Naive B cell (primary cell): ENCODE measurements at places on chromosomes 3 and 15.

DNA sequence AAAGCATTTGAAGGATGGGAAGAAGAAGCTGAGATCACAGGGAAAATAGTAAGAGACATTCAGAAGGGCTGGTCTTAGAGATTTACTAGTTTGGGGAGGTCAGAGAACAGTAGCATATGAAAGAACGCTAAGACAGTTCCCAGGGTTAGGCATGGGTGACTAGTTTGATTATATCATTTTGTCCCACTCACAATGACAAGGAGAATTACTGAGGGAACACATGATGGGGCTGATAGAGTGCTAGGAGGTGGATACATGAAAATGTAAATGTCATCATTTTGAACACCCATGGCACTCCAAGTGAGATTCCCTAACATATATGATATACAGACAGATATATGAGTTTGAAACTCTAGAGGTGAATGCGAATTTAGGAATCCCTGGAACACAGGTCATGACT lies 9.3 kb upstream of the TARS3 start:
- H3K27me3 ChIP-seq, result no peaks in the 10 kb centered on the region
- no peak for DNase-seq
- H3K4me3 ChIP-seq, result no peak overlapping the region
- H3K36me3 ChIP-seq, result no peaks in the 10 kb centered on the region
- H3K4me1 ChIP-seq, result peaks cover 4% of the 10 kb centered on the region

DNA sequence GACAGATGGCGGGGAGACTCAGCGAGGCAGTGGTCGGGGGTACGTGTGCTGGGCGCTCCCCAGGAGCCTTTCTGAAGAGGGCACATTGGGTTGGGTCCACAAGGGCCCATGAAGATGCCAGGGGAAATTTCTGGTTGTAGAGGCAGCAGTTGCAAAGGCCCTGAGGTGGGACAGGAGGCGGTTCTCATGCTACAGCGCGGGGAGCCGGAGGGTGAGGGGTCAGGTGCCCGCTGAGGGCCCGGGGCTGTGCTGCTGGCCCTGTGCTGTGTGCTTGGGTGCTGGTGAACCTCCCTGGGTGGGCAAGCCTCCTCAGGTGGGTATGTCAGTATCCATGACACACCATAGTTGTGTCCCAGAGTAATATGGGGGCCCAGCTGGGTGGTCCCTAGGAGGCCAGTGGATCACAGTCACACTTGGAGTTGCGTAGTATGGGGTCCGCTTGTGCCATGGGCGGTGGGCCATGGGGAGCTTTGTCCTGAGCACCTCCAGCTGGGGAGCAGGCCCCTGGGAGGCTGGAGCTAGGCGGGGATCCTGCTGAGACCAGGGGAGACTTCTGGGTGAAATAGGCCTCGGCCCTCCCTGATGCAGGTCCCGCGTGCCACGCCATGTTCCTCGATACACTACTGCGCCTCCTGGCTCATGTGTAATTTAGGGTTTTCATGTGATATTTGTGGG lies 44.3 kb downstream of the PLXNA1 start:
- H3K4me3 ChIP-seq, result no peak overlapping the region
- no peak for DNase-seq
- no peaks in the 10 kb centered on the region for H3K4me1 ChIP-seq
- no peak overlapping the region for H3K27ac ChIP-seq
- no peaks in the 10 kb centered on the region for H3K36me3 ChIP-seq

- H3K4me1 ChIP-seq, result peaks cover 13% of the 10 kb centered on the region
Observed at GRCh38 chr3:149506965-149507364, 32.5 kb downstream of the TM4SF4 start.

DNA sequence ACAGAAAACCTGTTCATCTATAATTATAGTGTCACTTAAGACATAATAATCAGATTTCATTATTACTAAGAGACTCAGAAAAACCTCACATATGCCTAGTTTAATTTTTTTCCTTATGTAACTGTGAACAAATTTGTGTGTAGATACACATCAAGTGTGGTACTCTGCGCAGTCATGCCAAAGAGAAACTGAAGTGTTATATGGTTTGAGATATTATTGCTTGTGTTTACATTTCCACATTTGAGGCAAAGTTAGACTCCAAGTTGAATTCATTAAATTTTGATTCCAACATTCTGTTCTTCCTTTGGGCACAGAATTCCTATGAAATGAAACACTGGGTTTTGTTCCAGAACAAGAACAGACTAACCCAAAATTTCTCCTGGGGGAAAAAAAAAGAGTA lies 2.2 kb downstream of the MBNL1 start:
- peaks cover 15% of the 10 kb centered on the region for H3K36me3 ChIP-seq
- DNase-seq, result no peak
- H3K4me3 ChIP-seq, result peak overlapping the region; percentile 96
- no peaks in the 10 kb centered on the region for H3K27me3 ChIP-seq
- H3K27ac ChIP-seq, result peak overlapping the region; percentile 11
- H3K4me1 ChIP-seq, result peaks cover 48% of the 10 kb centered on the region

GRCh38 chr3:191476066-191476772 lies 15.3 kb downstream of the PYDC2 start:
- no peak overlapping the region for H3K27ac ChIP-seq
- no peaks in the 10 kb centered on the region for H3K36me3 ChIP-seq
- no peak overlapping the region for H3K4me3 ChIP-seq
- no peaks in the 10 kb centered on the region for H3K4me1 ChIP-seq
- no peak for DNase-seq

DNA sequence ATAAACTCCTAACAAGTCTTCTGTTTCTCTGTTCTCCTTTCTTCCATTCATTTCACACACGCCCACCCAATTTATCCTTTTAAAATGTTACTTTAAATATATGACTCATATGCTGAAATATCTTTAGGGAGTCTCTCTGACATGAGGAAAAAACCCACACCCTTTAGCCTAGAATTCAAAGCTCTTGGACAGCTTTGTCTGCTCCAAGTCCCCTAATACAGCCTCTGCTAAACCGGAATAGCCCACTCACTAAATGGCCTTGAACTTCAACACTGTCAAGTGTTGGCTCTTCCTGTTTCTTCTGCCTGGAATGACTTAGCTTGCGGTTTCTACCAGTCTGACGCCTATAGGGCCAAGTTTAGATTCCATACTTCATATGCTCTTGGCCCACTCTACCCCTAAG lies 3.3 kb upstream of the CD96 start:
- no peak overlapping the region for H3K4me3 ChIP-seq
- peaks cover 35% of the 10 kb centered on the region for H3K4me1 ChIP-seq
- no peak for DNase-seq

DNA sequence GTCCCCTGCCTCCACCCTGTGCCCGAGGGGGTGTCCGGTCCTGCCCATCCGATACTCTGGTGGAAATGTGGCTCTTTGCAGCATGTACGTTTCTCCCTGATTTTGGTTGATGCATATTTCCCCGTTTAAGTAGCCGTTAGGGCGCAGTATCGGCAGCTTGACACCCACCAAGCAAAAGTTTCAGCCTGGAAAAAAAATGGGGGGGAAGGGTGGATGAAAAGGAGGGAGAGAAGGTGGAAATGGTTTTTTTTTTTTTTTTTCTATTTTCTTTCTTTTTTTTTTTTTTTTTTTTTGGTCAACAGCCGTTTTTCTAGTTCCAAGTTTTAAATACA lies 1.3 kb downstream of the RAP2B start:
- H3K27me3 ChIP-seq, result no peaks in the 10 kb centered on the region
- H3K4me3 ChIP-seq, result peak overlapping the region; percentile 100
- peaks cover 52% of the 10 kb centered on the region for H3K4me1 ChIP-seq
- H3K36me3 ChIP-seq, result no peaks in the 10 kb centered on the region
- peak overlapping the region; percentile 54 for H3K27ac ChIP-seq

GRCh38 chr3:137746808-137747207 lies 17.3 kb upstream of the SOX14 start:
- no peak overlapping the region for H3K4me3 ChIP-seq
- DNase-seq, result no peak
- H3K27ac ChIP-seq, result no peak overlapping the region
- H3K36me3 ChIP-seq, result no peaks in the 10 kb centered on the region
- peaks cover 26% of the 10 kb centered on the region for H3K27me3 ChIP-seq

- DNase-seq, result no peak
- no peak overlapping the region for H3K4me3 ChIP-seq
- no peak overlapping the region for H3K27ac ChIP-seq
- no peaks in the 10 kb centered on the region for H3K27me3 ChIP-seq
- no peaks in the 10 kb centered on the region for H3K4me1 ChIP-seq
Observed at GRCh38 chr3:58661836-58662420, 4.6 kb downstream of the FAM3D start.

GRCh38 chr3:116002235-116002634 lies 378.9 kb downstream of the GAP43 start:
- H3K27ac ChIP-seq, result no peak overlapping the region
- H3K27me3 ChIP-seq, result no peaks in the 10 kb centered on the region
- H3K4me1 ChIP-seq, result no peaks in the 10 kb centered on the region
- no peaks in the 10 kb centered on the region for H3K36me3 ChIP-seq
- H3K4me3 ChIP-seq, result no peak overlapping the region
- no peak for DNase-seq

DNA sequence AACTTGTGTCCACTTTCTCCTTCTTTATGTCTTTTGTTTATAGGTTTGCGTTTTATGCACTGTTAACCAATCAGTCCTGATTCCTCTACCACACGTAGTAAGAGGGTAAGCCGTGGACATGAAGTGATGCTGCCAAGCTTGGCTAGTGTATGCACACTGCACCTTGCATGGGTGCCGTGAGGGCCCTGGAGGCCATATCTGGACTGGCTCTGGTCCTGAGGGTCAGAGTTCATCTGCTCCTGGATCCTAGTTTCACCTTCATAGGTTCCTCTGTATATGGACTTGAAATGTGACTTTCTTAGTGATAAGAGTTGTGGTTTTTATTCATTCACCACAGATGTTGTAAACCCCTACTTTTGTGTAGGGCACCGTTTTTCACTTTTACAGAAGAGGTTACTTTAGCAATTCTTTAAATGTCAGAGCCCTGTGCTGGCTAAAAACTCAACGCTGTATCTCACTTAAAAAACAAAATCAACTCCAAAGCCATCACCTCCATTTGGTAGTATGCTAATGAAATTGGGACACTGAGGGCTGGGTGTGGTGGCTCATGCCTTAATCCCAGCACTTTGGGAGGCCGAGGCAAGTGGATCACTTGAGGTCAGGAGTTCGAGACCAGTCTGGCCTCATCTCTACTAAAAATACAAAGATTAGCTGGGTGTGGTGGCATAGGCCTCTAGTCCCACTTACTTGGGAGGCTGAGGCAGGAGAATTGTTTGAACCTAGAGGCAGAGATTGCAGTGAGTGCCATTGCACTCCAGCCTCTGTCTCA lies 22.9 kb downstream of the SIAH2 start:
- peaks cover 16% of the 10 kb centered on the region for H3K36me3 ChIP-seq
- DNase-seq, result no peak
- no peaks in the 10 kb centered on the region for H3K27me3 ChIP-seq
- peaks cover 76% of the 10 kb centered on the region for H3K4me1 ChIP-seq

- no peaks in the 10 kb centered on the region for H3K36me3 ChIP-seq
- H3K4me3 ChIP-seq, result no peak overlapping the region
- no peaks in the 10 kb centered on the region for H3K27me3 ChIP-seq
- no peaks in the 10 kb centered on the region for H3K4me1 ChIP-seq
- DNase-seq, result no peak
Observed at GRCh38 chr15:27219636-27220035, 248.7 kb downstream of the GABRG3 start.

DNA sequence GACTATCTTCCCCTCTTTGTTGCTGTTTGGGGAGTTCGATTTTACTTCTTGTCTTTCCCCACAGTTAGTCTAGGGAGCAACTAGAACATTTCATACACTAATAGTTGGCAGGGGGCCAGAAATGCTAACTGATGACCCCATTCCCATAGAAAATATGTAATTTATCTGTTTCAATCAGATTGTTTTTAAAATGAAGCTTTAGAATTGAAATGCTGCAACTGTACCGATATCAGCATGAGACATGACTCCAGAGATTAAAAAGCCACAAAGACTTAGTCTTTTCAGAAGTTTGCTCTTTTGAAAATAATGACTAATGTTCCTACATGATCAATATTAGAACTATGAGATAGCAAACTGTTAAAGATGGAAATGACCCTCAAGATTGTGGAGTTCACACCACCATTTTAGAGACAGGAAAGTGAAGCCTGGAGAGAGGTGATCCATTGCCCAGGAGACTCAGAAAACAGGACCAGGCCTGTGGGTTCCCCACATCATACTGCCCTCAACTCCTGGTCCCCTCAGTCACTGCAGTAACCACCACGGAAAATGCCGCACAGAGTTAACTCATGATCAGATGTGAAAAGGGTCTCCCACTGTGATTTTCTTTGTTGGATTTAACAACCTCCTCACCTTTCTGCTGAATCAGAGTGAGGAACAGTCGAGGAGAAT lies 130.3 kb downstream of the CHDH start:
- H3K27ac ChIP-seq, result no peak overlapping the region
- peaks cover 7% of the 10 kb centered on the region for H3K4me1 ChIP-seq
- H3K4me3 ChIP-seq, result no peak overlapping the region
- DNase-seq, result no peak

DNA sequence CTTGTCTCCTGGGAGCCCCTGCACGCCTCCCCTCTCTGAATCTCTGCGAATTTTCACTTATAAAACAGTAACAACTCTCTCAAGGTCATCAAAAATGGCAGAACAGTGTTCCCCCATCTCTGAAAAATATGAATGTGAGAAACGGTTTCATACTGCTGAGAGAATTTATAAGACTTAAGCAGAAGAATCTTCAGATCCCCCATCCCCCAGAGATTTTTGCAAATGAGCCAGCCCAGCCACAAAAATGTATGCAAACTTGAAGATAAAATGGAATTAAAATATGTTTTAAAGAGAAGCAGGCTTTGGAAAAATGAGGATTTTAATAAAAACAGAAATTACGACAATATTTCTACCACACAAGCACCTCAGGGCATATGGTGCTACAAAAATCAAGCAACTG lies 173.0 kb downstream of the STT3B start:
- no peaks in the 10 kb centered on the region for H3K27me3 ChIP-seq
- H3K27ac ChIP-seq, result no peak overlapping the region
- peaks cover 43% of the 10 kb centered on the region for H3K4me1 ChIP-seq
- no peak overlapping the region for H3K4me3 ChIP-seq
- no peak for DNase-seq

DNA sequence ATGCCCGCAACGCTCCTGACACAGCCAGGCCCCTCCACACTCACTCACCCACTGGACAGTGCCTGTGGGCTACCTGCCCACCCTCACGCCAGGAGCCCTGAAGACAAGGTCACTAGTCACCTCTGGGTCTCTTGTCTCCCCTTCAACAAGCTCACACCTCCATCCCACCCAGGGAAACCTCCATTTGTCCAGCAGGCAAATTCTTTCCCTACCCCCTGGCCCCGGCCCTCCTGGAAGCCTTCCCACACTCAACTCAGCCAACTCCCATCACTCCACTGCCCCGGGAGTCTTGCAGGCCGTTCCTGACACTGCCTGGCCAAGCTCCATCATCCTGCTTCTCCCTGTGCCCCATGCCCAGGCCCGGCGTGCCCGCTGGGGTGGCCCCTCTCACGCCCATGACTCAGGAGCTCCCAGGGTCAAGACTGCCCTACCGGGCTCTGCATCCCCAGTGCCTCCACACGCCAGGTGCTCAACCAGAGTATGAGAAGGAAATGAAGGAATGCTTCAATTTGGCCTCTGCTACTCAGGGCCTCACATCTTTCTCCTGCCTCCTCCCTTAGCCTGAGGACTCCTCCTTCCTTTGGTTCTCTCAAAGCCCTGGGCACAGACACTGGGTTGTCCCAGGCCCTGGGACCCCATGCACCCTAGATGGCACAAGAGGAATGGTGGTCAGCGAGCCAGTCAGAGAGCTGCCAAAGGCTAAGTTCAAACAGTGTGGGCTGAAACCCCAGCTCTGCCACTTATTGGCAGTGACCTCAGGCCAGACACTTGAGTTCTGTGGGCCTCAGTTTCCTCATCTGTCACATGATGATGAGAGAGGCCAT lies 88.6 kb downstream of the SEC22A start:
- no peaks in the 10 kb centered on the region for H3K27me3 ChIP-seq
- no peak overlapping the region for H3K4me3 ChIP-seq
- H3K4me1 ChIP-seq, result peaks cover 3% of the 10 kb centered on the region
- no peaks in the 10 kb centered on the region for H3K36me3 ChIP-seq
- DNase-seq, result no peak
